ENCODE measurements at places on chromosomes 6 and 20.

DNA sequence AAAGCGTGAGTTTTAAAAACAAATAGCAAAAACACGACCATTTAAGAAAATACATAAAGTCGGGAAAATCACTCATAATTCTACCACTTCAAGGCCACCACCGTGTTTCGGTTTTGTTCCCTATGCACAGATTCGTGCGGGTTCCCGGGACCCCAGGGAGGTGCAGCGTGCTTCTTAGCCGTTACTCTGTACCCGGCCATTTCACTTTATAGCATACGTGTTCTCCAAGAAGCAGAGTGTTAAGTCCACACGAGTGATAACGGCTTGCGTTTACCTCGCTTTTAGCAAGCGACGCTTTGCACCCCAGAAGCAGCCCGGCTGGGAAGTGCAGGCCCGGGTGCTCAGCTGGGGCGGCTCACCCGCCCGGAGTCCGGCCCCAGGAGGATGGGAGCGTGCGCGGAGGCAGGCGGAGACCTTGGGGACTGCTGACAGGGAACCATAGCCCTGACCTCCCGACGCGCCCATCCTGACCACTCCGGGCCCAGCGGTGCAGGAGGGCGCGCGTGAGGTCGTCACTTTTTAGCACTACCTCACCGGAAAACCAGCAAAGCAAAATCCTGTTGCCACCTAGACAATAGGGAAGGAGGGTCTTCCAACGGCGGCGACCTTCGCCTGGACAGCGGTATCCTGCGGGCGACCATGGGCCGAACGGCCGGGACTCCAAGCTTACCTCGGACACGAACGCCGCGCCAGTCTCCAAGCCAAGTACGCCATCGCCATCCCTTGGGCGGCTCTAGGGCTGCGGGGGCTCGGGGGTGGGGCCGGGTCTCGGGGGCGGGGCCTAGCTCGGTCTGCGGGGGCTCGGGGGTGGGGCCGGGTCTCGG is at the start of gene ECI2:
ECI2 (minus strand) TSS at position 735 of the 824 bp plus-strand sequence; CDS start at position 720, 15 bp downstream.
- DNase-seq: peak; percentile 65

- DNase-seq: no peak
Measured at GRCh38 chr20:45518282-45518681, 2.9 kb upstream of the SPINT3 start.

- DNase-seq: no peak
Measured at GRCh38 chr6:110828396-110828795, 13.1 kb upstream of the CDK19 start.

- no peak for DNase-seq
Measured at GRCh38 chr6:13851330-13851729, 37.0 kb upstream of the MCUR1 start.

DNA sequence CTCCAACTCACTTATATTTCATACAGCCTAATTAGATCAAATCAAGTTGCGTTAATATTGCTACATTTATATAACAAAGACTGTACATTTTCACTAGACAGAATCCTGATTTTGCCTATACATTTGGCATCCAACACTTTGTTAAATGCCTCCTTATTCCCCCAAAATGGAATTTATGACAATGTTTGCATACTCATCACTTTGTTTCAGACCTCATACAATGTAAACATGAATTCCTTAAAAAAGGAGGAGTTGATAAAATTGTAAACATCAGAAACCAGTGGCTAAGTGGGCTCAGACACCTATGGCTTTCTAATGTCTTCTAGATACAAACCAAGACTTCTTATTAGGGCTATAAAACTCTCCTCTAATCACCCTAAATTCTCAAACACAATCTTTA is 87.3 kb downstream of the CHD6 start:
- DNase-seq: no peak

DNA sequence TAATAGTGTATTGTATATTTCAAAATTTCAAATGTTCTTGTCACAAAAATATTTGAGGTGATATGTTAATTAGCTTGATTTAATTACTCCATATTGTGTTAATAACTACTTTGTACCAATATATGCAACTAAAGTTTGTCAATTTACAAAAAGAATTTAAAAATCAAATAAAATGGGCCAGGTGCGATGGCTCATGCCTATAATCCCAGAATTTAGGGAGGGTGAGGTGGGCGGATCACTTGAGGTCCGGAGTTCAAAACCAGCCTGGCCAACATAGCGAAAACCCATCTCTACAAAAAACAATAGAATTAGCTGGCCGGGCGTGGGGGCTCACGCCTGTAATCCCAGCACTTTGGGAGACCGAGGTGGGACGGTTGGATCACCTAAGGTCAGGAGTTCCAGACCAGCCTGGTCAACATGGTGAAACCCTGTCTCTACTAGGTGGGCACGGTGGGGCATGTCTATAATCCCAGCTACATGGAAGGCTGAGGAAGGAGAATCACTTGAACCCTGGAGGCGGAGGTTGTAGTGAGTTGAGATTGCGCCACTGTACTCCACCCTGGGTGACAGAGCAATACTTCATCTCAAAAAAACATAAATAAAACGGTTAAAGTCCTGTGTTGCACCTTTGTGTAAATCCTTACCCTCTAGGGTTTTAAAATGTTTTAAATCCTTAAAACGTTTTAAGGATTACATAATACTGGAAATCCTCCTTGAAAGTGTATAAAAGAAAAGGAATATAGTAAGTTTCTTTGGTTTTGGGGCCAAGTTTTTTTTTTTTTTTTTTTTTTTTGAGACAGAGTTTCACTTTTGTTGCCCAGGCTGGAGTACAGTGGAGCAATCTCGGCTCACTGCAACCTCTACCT is 4.0 kb downstream of the HSPA1B start:
- DNase-seq: no peak

GRCh38 chr6:139262519-139263300 is 29.1 kb downstream of the TXLNB start:
- peak; percentile 78 for DNase-seq

GRCh38 chr20:32902456-32903420 is 44.0 kb downstream of the EFCAB8 start:
- peak; percentile 61 for DNase-seq

DNA sequence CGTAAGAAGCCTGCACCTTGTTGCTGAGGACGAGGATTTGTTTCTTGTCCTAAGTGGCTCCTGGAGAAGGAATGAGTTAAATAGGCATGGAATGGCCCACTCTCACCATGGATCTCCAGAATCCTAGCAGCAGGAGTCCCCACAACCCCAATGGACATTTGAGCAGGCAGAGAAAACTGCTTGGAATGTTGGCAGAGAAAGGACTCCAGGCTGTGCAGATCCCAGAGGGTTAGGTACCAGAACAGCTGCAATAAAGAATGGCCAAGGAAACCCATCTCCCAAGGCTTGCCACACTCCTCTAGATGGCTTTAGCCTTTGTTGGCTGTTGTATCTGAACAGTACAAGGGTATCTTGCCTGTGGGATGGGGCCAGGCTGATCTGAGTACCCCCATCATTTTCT is 1415.7 kb upstream of the ADGRB3 start:
- DNase-seq: no peak

DNA sequence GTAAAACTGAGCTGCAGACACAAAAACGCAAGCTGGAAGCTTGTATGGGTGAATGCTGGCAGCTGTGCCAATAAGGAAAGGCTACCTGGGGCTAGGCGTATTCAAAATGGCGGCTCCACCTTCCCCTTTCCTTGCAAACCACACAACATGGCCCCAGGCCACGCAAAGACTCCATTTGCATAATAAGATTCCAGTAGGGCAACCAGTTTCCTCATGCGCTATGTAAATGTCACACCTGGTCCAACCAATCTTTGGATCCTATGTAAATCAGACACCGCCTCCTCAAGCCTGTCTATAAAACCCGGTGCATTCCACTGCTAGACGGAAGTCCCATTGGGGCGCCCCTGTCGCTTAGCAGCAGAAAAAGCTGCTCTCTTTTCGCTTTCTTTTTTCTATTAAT is 505.9 kb upstream of the BTBD3 start:
- DNase-seq: no peak

DNA sequence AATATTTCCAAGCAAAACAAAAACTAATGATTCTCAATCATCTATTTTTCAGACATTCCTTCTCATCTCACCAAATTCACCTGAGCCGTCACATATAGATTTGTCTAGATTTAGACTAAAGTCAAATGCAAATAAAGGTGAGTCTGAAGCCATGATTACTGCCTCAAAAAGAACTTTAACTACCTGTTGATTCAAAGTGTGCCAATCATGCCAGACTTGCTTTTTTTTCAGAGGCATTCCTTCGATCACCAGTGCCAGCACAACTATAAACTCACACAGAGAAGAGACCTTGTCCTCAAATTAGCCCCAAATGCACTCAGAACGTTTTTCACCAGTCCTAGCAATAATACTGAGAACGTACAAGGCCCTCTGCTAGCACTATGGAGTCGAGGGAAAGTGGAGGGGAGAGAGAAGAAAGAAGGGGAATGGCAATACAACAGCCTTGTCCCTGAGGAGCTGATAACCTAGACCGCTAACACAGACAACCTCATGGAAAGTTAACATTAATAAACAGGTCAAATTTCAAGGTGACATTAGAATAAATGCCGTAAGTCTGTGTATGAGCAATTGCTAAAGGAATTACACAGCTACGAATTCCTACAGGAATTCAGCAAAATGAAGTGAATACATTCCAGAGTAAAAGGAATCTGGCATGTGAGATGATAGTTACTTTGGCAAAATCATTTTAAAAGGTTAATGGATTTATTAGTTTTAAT is 60.9 kb downstream of the EPB41L2 start:
- DNase-seq: no peak

GRCh38 chr6:89379281-89379680 is 26.8 kb upstream of the UBE2J1 start:
- DNase-seq: peak; percentile 42

DNA sequence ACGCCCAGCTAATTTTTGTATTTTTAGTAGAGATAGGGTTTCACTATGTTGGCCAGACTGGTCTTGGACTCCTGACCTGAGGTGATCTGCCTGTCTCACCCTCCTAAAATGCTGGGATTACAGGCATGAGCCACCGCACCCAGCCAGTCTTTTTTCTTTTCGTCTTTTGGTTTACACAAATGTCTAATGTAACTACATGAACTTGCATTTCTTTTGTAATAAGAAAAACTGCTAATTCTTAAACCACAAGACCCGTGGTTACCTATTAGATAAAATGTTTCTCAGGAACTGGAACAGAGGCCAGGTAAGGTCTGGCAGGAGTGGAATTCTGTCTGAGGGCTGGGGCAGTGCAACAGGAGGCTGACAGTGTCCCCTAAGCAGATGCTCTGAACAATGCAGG is 32.7 kb upstream of the GSTA3 start:
- no peak for DNase-seq

DNA sequence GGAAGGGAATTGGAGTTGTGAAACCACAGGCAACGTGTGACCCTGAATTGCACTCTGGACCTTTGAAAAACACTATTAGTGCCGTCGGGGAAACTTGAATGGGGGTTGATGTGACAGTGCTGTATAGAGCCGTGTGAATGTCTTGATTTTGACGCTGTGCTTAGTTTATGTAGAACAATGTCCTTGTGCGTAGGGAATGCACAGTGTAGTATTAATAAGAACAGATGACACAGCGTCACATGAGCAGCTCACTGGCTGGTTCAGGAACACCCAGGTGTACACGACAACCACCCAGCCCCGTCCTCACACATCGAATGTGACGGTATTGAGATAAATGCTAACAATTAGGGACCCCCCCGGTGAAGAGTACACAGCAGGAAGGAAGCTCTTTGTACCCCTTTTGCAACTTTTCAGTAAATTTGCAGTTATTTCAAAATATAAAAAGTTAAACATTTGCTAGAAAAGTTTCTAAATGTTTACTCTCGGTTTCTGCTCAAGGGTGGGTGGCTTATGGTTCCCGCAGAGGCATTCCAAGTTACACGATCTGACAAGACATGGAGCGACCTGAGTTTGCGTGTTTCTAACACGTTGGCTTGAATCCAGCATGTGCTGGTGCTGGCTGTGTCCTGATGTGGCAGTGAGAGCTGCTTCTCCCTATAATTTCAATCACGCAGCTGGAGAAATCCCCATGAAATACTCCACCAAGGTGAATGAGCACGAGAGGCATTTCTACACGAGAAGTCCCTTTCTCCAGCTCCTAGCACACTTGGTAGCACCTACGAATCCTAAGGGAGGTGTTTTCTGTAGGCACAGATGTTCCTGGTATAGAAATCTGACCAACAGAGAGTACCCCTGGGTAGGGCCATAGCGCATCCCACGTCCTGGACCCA is 208.0 kb upstream of the EXOC2 start:
- DNase-seq: no peak

DNA sequence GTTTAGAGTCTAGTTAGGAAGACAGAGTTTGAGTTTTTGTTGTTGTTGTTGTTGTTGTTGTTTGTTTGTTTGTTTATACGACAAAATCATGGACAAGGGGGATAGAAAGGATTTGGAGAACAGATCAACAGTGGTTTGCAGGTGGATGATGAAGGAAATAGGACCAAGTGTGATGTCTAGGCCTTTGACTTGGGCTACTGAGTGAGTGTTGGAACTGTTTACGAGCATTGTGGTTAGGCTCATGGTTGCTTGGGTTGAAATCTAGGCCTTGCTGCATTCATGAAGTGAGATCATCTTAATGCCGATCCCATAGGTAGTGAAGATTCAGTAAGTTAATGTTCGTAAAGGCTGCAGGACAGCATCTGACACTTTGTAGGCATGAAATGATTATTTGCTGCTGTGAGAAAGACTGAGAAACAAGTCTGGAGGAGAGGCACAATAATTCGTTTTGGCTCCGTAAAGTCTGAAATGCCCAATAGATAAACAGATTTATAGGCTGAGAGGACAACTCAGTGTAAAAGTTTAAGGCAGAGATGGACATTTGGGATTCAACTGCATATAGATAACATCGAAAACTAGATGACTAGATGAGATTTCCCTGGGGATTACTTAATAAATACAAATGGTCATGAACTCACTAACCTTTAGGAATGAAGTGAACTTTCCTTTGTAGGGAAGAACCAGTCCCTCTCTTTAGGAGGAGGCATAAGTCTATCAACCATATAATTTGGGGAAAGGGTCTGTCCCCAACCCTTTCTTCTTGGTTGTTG is 70.0 kb downstream of the HDDC2 start:
- no peak for DNase-seq

DNA sequence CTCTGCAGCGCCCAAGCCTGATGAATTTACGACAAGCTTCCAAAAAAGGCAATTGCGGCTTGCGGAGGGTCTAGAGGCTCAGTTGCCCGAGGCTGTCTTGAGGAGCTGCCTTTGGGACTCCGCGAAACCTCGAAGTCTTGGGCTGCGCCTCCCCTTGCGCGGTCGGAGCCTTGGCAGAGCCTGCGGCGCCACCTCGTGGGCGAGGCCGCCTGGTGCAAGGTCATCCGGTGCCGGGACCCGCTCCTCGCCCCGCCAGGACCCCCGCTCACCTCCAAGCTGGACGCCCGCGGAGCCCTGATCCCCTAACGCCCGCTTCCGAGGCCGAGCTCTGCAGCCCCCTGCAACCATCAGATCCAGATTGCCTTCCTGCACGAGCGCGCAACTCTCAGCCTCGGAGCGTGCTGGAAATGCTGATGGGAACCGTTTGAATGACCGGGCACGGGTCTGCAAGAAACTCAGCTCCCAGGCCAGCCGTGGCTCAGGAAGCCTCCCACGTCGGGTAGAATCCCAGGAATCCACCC is 14.9 kb upstream of the FAM210B start:
- no peak for DNase-seq

GRCh38 chr6:18329776-18330175 is 57.4 kb upstream of the RNF144B start:
- DNase-seq: peak; percentile 48

Measured in OCI-LY7 (cell line).